Activated CD4-positive, alpha-beta memory T cell treated with anti-CD3 and anti-CD28 coated beads, Interleukin-2, amount 10 ng/mL, durations not matched to agents 7 days and 5 days (primary cell): ENCODE measurements at places on chromosomes 4 and X. TPM values are rescaled to one million over a fixed set of nuclear protein-coding genes. Genes with fewer than 3 reads are reported as not detected.

ZBED1 gene
- 29.6 TPM for total RNA-seq

DNA sequence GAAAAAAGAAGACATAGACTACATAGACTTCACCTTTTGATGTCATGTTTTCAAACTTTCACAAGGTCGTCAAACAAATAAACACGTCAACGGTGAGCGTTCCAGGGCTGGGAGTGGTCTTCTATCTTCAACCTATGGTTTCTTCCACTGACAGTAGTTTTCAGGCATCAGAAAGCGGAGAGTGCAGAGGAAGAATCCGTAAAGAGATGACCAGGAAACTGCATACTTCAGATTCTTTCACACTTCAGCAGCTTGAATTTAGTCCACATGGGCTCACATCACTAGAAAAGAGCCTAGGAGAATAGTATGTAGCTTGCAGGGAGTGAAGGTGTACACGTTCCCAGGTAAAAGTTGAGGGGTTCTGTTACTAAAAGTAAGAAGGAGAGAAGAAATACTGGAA is 58.5 kb downstream of the NPY1R start:
- no peak overlapping the region for H3K4me3 ChIP-seq
- no peak for DNase-seq
- H3K4me1 ChIP-seq = no peaks in the 10 kb centered on the region

HSFX3 gene
- not detected for total RNA-seq

WDFY3 gene
- 1.4 TPM for total RNA-seq

GRCh38 chr4:48944252-48944651 is 37.7 kb upstream of the OCIAD2 start:
- H3K27ac ChIP-seq = no peak overlapping the region
- peaks cover 7% of the 10 kb centered on the region for H3K4me1 ChIP-seq
- H3K36me3 ChIP-seq = no peaks in the 10 kb centered on the region
- no peak overlapping the region for H3K4me3 ChIP-seq
- peaks cover 11% of the 10 kb centered on the region for H3K27me3 ChIP-seq

- H3K27ac ChIP-seq = no peak overlapping the region
- H3K4me3 ChIP-seq = no peak overlapping the region
- no peaks in the 10 kb centered on the region for H3K4me1 ChIP-seq
Measured at GRCh38 chr4:71497078-71497477, 158.3 kb downstream of the SLC4A4 start.

DNA sequence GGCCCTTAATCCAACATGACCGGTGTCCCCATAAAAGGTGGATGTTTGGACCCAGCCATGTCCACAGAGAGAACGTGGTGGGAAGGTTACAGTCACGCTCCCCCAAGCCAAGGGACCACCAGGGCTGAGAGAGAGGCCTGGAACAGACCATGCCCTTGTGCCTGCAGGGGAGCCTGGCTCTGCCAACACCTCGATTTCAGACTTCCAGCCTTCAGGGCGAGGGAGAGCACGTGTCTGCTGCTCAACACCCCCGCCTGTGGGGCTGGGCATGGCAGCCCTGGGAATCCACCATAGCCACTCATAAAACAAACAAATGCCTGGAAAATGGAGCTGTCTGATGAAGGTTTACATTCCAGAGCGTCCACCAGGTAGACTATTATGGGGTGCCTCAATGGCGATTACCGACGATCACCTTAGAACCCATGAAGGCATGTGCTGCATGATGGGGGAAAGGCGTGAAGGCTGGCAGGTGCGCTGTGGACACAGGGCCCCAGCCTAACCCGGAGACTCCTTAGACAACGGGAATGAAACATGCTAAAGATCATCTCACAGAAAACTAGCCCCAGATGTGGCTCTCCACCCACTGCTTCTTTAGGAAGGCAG is 42.3 kb upstream of the HMX1 start:
- H3K27me3 ChIP-seq = no peaks in the 10 kb centered on the region
- no peaks in the 10 kb centered on the region for H3K4me1 ChIP-seq
- H3K27ac ChIP-seq = no peak overlapping the region
- DNase-seq = peak; percentile 6
- no peaks in the 10 kb centered on the region for H3K36me3 ChIP-seq
- no peak overlapping the region for H3K4me3 ChIP-seq

PLAC8 gene
- total RNA-seq = 183 TPM

DNA sequence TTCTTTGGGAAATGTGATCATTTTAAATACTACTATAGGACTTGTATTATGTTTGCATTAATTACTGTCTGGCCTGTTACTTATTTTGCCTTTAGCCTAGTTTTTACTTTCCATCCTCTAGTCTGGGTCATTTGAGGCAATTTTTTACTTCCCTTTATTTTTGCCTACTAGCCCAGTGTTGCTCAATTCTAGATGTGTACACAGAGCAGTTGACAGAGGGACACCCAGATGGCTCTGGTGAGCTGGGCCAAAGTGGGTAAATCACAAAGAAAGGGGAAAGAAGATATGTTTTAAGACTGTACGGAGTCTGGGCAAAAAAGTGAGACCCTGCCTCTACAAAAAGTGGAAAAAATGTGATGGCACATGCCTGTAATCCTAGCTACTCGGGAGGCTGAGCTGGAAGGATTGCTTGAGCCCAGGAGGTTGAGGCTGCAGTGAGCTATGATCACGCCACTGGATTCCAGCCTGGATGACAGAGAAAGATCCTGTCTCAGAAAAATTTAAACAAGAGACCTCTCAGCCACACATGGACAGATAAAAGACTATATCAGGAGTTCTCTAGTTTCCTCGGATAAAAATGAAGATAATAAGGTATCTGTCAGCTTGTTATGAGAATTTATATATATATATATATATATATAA is 35.7 kb downstream of the APOO start:
- peaks cover 3% of the 10 kb centered on the region for H3K36me3 ChIP-seq
- H3K4me3 ChIP-seq = no peak overlapping the region
- H3K27me3 ChIP-seq = no peaks in the 10 kb centered on the region
- no peaks in the 10 kb centered on the region for H3K4me1 ChIP-seq

PCDH11X gene
- not detected for total RNA-seq

- no peak overlapping the region for H3K27ac ChIP-seq
- no peak for DNase-seq
- H3K4me3 ChIP-seq = no peak overlapping the region
- peaks cover 7% of the 10 kb centered on the region for H3K4me1 ChIP-seq
Measured at GRCh38 chr4:183436417-183436816, 8.0 kb upstream of the CDKN2AIP start.

VSIG4 gene
- total RNA-seq = not detected
